ENCODE measurements at places on chromosomes 6 and 20.

DNA sequence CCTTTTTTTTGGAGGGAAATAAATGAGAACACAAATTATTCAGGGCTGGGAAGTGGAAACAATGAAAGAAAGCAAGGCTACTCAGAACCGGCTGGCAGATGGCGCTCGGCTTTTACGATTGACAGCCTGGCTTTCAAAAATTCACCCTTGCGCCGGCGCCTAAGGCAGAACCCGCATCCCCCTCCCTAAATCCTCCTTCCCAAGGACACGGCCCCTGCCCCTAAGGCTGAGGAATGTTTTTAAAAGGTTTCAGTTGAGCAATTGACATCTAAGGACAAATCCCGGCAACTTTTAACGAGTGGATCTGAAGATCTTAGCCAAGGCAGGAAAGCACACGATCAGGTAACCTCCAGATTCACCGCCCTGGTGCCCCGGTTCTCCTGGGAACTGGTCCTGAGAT lies 16.3 kb downstream of the GNAS start:
- no peak for DNase-seq

GRCh38 chr6:3348821-3349220 lies 90.1 kb downstream of the PSMG4 start:
- no peak for DNase-seq

DNA sequence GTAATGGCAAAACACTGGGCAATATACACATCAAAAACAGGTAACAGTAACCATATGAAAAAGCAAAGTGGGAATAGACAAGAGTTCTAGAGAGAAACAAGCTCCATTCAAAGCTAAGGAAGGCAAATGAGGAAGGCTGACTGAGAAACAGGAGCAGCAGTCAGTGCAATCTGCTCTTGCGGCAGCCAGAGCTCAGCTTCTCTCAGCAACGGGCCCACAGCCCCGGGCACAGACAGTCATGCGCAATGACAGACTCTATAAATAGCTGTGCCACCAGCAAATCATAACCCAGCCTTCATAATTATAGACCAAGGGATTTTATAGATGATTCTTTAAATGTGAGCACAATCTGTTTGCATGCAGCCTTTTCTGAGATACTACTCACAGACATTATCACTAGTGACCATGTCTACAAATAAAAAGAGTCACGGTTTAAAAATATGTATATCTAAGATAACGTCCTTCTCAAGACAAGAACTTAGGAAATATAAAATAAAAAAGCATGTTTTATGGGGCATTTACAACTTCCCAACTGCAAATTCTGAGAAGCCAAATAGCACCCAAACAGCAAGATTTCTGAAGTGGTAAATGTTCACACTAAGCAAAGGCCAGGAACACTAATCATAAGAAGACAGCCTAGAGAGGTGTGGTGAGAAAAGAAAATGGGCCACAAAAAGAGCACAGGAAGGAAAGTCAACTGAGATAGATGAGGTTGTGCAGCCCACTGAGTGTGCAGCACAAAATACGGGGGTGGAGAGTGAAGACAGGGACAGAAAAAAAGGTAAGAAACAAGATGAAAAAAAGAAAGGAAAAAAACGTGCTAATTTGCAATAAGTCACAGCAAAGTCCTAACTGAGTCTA lies 39.9 kb upstream of the BEND6 start:
- no peak for DNase-seq

- DNase-seq: no peak
Observed at GRCh38 chr6:106473812-106474211, 113.3 kb downstream of the CRYBG1 start.

- DNase-seq: no peak
Observed at GRCh38 chr20:63844511-63844991, 13.5 kb upstream of the ZBTB46 start.

DNA sequence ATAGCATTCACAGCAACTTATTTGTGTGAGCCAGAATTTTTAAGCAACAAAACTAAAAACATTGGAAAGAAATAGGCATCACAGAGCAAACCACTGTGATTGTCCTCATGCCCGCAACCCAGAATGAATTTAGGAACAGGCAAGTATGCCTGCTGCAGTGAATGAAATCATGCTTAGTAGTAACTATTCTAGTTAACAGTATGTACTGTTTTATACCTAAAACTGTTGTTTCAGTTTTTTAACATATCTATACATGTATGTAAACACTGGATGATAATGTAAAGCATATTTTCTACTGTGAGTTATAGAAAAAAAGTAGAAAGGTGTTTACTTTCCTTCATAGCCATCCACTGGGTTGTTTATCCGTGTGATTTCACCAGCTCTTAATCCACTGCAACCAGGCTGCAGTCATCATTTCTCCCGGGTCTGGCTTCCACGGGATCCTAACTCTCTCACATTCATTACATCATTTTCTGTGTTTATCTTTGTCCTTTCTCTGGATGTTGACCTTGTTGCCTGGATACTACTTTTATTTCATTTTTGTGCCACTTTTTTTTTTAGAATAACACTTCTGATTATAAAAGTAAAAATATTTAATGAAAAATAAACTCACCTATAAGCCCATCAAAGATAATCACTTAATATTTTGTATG lies 3.6 kb upstream of the ARFGEF3 start:
- no peak for DNase-seq

DNA sequence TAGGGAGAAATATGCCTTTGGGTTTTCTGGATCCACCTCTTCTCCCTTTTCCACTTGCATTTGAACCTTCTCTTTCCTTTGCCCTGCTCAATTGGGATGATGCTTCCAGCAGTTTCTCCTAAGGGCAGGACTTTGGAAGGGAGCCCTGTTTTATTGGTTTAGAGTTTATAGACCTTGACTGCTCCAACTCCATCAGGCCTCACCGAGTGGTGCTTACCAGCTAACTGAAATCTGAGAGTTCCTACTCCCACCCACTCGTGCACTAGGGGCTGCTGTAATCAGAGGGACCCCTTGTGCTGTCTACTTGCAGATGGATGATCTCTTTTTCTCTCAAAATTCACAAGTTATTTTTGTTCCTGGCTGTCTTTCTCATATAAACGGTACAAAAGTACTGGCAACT lies 121.3 kb upstream of the SLC22A16 start:
- no peak for DNase-seq

- no peak for DNase-seq
Observed at GRCh38 chr20:64247307-64247618, 8.3 kb upstream of the PCMTD2 start.

DNA sequence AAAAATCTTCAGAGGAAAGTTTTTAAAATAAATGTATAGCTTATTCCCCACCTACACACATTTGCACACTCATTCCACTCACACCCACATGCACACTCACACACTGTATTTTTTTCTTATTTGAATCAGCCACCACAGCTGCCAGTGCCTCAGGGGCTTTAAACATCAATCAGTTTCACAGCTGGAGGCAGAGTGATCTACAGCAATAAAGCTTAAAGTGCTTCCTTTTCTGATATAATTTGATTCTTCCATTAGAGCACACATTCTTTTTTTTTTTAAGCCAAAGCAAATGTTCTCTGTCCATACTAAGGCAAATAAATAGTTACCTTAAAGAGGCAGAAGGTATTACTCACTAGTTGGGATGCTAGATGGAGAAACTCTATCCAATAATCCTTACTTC lies 498.8 kb upstream of the POU3F2 start:
- DNase-seq: no peak

DNA sequence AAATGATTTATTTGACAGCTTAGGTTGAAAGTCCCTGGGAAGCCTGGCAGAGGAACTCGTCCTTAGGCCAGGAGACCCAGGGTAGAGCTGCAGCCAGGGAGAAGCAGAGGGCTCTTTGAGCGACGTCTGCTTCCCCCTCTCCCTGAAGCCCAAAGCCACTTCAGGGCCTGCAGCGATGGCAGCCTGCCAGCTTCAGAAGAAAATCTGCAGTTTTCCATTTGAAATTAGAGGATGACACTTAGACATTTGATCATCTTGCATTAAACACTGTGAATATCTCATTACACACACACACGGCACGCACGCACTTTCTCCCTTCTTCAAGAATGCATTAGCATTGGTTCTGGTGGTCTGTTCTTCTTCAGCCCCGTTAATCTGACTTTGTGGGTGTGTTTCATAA lies 96.5 kb downstream of the PLEKHG1 start:
- no peak for DNase-seq

GRCh38 chr20:58682656-58683531 lies 9.7 kb upstream of the NPEPL1 start:
- DNase-seq: no peak

- DNase-seq: no peak
Observed at GRCh38 chr6:85458184-85458583, 8.3 kb downstream of the NT5E start.

GRCh38 chr20:51497542-51498467 lies 44.7 kb downstream of the NFATC2 start:
- peak; percentile 47 for DNase-seq

All from stimulated activated CD4-positive, alpha-beta T cell treated with anti-CD3 and anti-CD28 coated beads, Interleukin-12 subunit alpha, Interleukin-12 subunit beta, amount 100 ng/mL, for 24 hours (primary cell).